NCI-H2171 treated with DMSO at 0.1 percent for 48 hours (cell line): ENCODE measurements at places on chromosomes 7 and 10.

DNA sequence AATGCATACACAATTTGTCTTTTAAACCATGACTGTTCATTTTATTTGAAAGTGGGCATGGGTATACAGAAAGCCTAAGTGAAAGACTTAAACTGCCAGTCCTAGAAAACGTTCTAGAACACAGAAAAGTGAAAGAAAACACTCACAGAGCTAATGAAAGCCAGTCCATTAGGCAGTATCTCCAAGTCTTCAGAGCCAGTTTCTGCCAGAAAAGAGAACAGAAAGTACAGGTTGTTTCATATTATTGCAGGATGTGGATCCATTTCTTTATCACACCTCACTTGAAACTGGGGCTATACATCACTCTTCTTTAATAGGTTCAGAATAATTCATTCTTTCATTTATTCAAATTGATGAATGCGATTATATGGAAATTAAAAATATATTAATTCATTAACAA lies 7.7 kb downstream of the PON1 start:
- no peak for DNase-seq

- peak; percentile 27 for DNase-seq
These were observed 100.2 kb downstream of the ATXN7L1 start for GRCh38 chr7:105776068-105776790.

GRCh38 chr7:93145354-93145753 lies 2.8 kb downstream of the SAMD9L start:
- no peak for DNase-seq

DNA sequence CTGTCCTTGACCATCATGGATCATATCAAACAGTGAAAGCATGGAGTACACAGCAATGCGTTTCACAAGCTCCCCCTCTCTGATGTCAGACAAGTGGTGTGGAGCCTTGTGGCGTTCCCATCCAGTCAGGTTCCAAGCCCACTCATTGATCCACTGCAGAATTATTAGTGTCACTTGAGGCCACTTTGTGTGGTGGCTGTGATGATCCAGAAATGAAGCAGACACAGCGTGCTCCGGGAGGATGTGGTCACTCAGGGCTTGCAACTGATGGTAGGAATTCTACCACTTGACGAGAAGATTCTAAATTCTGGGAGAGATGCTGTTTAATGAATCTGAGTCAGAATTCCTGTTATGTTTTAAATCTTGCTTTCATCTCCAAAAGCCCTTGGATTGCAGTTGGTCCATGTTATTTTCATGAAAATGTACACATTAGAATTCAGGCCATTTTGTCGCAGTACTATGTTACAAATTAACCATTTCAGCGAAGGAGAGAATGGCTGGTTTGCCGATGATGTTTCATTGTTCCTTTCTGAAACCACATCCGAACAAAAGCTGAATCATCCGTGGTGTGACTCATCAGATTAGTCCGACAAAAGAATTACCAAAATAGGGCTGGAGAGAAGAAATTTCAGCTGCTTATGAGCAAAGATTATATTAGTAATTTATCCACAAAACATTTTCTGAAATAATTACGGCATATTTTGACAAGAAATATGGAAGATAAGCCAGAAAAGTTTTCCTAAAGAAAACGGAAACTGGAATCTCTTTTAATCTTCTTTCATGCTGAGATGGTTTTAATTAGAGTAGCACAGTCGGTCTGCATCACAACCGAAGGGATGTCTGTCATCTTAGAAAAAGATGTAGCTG lies 48.1 kb downstream of the INSYN2A start:
- no peak for DNase-seq

GRCh38 chr10:32321016-32321631 lies 25.8 kb downstream of the EPC1 start:
- no peak for DNase-seq

GRCh38 chr10:12743941-12744340 lies 257.6 kb downstream of the CCDC3 start:
- DNase-seq = no peak

DNA sequence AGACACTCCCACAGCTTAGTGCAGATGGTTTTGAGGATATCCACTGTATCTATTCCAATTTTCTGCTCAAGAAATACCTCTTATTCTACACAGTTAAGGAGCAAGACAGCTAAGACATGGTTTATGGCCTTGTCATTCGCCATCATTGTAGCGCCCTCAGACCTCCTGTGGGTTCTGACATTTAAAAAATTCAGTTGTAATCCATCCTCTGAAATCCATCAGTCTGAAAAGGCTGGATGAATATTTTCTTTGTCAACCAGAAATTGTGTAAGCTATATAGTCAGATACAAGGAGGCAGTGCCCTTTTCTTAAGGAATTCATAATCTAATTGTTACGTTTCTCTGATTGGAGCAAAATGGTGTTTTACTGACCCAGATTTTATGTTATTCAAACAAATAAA lies 353.6 kb downstream of the GALNT17 start:
- no peak for DNase-seq

- DNase-seq = no peak
These were observed 6.0 kb downstream of the PLAU start for GRCh38 chr10:73916761-73917470.
